ENCODE measurements at places on chromosomes 12 and 14.

- no peak for DNase-seq
Measured at GRCh38 chr12:75742048-75742447, 230.6 kb upstream of the KRR1 start.

GRCh38 chr12:57236925-57237595 is 7.5 kb downstream of the SHMT2 start:
- no peak for DNase-seq

GRCh38 chr12:45458854-45459807 is 243.2 kb downstream of the ANO6 start:
- DNase-seq, result no peak

DNA sequence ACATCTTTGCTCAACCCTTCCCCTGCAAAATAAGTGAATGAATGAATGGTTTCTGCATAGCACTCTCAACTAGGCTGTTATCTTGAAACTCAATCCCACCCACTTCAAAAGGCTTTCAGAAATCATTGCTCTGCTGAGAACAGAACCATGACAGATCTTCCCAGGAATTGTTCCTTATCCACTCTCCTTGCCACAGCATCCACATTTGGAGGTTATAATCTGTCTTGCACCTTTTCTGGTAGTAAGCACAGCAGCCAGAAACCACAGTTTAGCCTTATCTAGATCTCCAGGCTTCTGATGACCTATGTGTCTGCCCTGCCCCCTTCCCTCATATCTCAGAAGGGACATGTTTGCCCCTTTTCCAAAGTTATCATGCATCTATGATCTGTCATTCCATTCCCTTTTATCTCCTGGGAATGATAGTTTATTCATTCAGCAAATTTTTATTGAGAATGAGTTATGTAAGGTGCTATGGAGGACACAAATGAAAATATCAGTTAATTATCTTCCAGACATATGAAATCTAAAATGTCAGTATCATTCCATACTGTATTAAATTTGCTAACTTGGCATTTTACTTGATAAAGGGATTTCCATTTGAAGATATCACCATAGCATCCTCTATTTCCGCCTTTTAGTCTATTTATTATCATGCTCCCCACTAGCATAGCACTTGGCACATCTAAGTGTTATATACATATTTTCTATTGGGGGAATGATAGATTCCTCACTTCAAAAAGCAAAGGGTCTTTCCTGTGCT is 21.4 kb downstream of the LGR5 start:
- DNase-seq, result no peak

GRCh38 chr14:39766397-39767000 is 334.3 kb upstream of the FBXO33 start:
- DNase-seq, result no peak

DNA sequence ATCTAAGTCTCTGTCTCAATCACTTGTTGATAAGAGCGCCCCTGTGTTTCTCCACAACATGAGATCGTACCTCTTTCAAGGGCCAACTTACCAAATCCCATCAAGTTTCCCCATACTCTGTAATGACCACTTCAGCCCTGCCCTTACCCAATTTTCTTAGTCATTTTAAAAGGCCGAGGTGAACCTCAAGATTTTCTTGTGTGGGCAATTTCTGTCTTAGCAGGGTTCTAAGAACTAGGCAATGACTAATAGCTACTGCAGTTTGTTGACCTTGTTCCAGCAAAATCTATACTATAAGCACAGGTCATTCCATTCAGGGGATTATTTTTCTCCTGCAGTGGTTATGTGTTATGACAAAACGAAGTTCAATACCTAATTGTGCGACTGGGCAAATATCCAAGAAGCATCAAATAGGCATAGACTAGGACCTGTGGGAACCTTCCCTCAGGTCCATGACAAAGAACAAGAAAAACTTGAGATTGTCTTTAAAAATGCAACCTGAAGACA is 359.8 kb downstream of the PCNX1 start:
- no peak for DNase-seq

GRCh38 chr14:63486738-63487137 is 56.4 kb downstream of the PPP2R5E start:
- DNase-seq, result no peak

- no peak for DNase-seq
Measured at GRCh38 chr14:24311837-24312615, 724 bp downstream of the LTB4R start.

DNA sequence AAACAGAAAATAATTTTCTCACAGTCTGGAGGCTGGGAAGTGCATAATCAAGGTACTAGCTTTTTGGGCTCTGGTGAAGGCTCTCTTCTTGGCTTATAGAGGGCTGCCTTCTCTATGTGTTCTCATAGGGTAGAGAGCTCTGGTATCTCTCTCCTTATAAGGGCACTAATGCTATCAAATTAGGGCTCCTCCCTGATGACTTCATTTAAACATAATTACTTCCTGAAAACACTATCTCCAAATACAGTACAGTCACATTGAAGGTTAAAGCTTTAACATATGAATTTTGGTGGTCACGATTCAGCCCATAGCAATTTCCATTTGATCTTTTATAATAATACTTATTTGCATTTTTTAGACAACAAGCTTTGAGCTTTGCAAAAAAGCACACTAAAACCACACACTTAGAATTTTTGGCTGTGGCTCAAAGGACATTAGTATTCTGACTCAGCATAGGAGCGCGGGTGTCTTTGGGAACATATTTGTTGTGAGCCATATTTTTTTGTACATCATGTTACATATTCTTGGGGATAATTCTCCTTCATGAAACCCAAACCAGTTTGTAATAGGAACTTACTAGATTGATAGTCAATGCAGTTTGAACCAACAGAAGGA is 808.1 kb upstream of the FBXO33 start:
- DNase-seq, result no peak

GRCh38 chr12:12505544-12506495 is 56.8 kb downstream of the DUSP16 start:
- DNase-seq, result no peak

DNA sequence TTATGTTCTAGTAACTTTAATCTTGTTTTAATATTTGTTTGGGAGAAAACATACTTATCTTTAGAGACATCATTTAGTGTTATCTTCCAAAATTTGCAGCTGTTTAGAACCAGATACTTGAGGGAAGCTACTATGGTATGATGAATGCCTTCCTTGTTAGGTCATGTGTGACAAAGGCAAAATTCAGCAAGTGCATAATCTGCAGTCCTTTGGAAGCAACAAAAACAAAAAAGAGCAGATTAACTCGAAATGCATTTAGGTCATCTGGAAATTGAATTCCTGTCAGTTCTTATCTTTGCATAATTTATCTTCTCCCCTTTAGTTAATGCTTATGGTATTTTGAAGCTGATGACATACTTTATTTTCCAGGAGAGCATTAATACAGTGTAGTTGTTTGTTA is 3.5 kb downstream of the FBXO34 start:
- DNase-seq, result no peak

GRCh38 chr12:81465191-81465590 is 294.0 kb downstream of the PPFIA2 start:
- no peak for DNase-seq

GRCh38 chr14:39617537-39617936 is 185.3 kb upstream of the FBXO33 start:
- DNase-seq, result no peak

- no peak for DNase-seq
Measured at GRCh38 chr14:105073720-105074600, 8.7 kb upstream of the GPR132 start.

- DNase-seq, result no peak
Measured at GRCh38 chr12:76666290-76666835, 97.6 kb upstream of the ZDHHC17 start.

GRCh38 chr12:79933532-79934264 is 1.2 kb downstream of the PPP1R12A start:
- no peak for DNase-seq

DNA sequence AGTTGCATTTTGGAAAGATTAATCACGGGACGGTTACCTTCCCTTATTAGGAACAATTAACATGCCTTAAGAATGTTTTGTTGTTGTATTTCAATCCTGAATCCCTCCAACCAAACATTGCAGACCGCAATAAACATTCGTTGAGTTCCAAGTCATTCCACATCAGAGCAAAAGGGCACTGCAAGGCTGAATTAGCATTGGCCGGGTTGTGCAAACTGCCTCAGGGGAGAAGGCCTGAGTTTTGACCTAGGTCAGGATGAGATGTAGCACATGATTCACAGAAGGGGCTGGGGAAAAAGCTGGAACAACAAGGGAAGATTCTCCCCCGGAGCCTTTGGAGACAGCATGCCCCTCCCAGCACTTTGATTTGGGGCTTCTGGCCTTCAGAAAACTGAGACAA is 82.1 kb upstream of the BDKRB2 start:
- DNase-seq, result no peak

DNA sequence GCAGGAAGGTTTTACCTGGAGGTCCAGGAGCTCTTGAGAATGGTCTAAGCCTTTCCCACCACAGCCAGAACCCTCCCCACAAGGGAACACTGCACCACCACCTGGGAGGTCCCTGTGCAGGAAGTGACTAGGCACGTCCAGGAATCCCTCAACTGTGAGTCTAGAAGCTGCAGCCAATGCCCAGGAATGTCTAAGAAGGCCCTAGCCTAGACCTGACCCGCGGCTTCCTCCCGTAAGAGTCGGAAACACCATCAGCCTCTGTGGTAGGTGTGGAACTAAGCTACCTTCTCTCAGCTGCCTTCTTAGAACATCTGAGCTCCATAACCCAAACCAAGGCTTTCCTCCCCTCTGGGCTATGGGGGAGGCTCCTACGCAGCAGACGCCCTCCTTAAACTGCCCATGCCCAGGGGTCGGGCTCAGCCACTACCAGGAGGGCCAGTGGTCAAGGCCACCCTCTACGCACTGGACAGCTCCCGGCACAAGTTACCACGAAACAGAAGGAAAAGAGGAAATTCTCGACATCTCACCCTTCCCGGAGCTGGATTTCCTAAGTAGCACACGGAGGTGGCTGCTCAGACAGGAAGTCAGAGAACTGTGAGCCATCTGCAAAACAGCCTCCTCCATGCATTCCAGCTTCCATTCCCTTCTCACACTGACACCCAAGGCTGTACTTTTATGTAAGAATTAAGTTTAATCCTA is 25.5 kb downstream of the ZFYVE21 start:
- DNase-seq, result no peak

- no peak for DNase-seq
Measured at GRCh38 chr12:63305901-63306875, 155.2 kb upstream of the AVPR1A start.

DNA sequence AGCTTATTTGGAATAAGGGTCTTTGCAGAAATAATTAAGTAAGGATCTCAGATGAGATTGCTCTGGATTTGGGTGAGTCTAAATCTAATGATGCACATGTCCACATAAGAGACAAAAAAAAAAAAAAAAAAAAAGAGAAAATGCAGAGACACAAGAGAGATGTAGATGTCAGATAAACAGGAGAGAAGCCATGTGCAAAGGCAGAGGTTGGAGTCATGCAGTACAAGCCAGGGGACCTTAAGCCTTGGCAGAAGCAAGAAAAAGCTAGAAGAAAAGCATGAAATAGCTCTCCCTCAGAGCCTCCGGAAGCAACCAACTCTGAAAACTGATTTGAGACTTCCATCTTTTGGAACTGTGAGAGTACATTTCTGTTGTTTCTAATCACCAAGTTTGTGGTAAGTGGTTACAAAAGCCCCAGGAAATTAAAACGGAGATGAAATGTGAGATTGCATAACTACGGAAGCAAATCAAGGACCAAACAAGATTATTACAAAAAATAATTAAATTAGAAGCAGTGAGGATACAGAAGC is 1304.0 kb upstream of the SEL1L start:
- no peak for DNase-seq

GRCh38 chr14:68627050-68627867 is 165.6 kb downstream of the ZFP36L1 start:
- DNase-seq, result no peak

GRCh38 chr14:83289390-83289789 is 1755.7 kb upstream of the SEL1L start:
- DNase-seq, result no peak

GRCh38 chr12:68536885-68537485 is 73.7 kb upstream of the RAP1B start:
- DNase-seq, result no peak

- no peak for DNase-seq
Measured at GRCh38 chr14:94027566-94028449, 1.7 kb downstream of the OTUB2 start.

DNA sequence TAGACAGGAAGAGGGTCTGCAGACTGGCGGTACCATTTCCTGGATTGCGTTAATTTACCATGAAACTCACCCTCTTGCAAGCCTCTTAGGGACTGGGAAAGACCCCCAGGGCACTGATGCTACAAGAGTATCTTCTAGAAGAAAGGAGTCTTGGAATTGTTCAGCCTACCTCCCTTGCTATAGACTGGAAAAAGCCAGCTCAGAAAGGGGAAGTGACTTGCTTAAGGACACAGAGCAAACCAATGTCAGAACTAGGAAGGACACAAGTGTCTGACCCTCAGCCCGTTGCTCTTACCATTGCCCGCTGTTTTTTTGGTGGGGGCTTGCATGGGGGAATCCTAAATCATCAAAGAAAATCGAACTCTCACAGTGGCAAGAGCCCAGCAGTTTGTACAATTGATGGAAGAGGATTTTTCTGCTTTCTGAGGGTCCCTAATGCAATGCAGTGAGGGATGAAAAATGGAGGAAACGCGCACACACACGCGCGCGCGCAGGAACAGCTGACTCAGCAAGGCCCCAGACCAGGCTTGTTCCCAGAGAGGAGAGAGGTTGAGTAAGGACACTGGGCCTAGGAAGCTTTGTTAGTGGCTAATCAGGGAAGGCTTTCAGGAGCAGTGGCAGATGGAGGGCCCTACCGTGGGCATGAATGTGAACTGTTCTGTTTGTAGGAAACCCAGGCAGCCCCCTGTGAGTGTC is 50.9 kb downstream of the RIN3 start:
- DNase-seq, result no peak

- DNase-seq, result no peak
Measured at GRCh38 chr12:16323010-16323409, 24.4 kb upstream of the MGST1 start.

DNA sequence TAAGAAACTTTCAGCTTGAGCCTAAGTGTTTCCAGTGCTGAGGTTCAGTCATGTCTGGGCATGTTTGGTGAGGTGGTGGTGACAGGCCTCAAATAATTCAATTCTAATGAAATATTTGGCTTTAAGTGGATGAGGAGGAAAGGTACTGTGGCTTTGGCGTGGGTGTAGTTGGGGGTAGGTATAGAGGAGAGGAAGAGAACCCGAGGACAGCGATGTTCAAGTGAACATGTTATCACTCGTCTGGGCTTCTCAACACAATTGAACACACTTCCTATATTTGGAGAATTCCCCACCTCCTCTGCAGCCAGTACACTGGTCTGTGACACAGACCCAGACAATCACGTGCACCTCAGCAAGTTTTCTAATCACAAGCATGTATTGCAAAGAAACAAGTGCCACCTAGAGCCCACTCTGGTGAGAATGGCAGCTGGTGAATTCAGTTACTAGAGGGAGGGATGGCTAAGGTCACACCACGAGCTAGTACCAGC is 53.0 kb downstream of the IFNG-AS1 start:
- DNase-seq, result no peak

- DNase-seq, result no peak
Measured at GRCh38 chr12:19095756-19096480, 33.6 kb upstream of the PLEKHA5 start.

- no peak for DNase-seq
Measured at GRCh38 chr14:75673345-75674035, 12.4 kb downstream of the TTLL5 start.
